Heart right ventricle (tissue), 16 donors: ENCODE measurements at places on chromosomes 6 and 20.

GRCh38 chr6:147204060-147204785 lies at the start of gene STXBP5:
TSS of gene STXBP5 (plus strand) at chr6:147204417. CDS start at chr6:147204533, 116 bp downstream.
- peak; percentile 43 for DNase-seq

DNA sequence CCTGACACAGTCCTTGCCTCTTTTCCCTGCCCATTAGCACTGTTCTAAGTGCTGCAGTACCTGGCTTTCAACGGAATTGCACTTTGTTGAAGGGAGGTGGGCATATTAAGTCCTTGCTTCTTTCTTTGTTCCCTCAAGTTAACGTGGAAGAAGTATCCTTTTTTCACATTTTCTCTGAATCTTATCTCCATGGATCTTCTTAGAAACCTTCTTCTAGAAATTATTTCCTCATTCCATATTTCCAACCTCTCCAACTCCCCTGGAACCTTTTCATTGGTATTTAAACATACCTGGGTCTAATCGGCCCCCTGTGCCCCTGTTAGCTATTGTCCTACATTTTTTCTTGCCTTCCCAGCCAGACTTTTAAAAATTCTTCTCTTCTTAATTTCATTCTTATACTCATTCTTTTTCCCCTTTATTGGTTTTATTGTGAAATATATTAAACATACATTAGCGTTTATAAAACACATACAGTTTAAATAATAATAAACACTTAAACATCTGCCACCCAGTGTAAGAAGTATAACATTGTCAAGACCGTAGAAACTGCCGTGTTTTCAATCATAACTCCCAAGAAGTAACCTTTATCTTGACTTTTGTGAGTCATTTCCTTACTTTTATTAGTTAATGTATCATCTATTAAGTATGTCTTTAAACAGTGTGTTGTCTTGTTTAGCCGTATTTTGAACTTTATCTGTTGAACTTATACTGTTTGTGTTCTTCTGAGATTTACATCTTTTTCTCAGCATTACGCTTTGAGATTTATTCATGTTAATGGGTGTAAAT lies 118.2 kb downstream of the CDKAL1 start:
- DNase-seq = no peak

DNA sequence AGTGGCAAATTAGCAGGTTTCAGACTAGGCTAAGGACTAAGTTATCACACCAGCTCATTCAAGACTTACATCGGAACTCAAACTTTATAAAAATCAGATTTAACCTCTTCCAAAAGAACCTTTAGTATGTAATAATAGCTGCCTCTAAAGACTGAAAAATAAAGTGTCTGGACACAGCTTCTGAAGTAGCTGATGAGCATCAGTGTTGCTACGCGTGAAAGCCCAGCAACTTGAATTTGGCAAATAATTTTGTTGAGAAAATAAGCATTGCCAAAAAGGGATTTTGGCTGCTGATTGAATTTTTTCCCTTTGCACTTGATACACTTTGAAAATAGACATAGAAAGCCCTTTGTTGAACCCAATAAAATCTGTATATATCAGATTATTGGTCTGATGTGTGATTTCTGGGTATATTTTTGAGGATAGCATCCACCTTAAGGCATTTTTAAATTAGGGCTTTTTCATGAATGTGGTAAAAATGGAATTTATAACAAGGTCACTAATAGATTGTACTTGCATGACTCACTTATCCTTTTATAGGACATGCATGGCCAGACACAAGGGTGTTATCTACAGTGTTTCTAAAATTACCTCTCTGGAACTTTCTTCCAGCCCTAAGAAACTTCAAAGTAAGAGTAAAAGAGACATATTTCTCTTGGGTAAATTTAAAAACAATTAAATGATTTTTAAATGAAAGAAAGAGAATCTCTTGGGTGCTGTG lies 350.4 kb downstream of the TENT5A start:
- DNase-seq = no peak

- DNase-seq = peak; percentile 56
These were observed 114.2 kb downstream of the SNX5 start for GRCh38 chr20:17854307-17854903.

GRCh38 chr6:125220712-125221111 lies 67.1 kb downstream of the TPD52L1 start:
- peak; percentile 17 for DNase-seq

DNA sequence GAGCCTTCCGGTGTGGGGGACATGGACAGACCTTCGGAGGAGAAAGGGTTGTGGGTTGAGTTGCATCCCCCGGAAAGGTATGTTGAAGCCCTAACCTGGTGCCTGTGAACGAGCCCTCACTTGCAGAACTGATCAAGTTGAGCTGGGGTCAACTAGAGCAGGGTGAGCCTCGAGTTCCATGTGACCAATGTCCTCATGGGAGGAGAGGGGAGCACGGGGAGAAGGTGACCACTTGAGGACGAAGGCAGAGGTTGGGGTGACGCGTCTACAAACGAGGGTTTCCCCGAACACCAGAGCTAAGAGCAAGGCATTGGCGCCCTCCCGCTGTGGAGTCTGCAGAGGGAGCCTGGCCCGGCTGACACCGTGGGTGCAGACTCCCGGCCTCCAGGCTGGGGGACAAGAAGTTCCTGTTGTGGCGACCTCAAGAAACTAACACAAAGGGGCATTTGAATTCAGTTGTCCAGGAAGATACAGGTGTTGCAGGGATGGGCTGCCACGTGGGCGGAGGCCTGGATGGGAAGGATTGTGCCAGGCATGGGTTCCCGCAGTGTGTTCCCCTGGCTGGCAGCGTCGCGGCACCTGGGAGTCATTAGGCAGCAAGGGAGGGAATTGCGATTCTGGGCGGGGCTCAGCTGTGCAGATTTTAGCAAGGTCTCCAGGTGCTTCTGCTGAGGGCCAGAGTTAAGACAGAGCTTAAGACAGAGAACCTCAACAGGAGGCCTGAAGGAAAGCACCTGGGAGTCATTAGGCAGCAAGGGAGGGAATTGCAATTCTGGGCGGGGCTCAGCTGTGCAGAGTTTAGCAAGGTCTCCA lies 20.4 kb upstream of the UNC93A start:
- DNase-seq = no peak

- peak; percentile 53 for DNase-seq
These were observed 10.1 kb upstream of the NHSL1 start for GRCh38 chr6:138509371-138509770.

DNA sequence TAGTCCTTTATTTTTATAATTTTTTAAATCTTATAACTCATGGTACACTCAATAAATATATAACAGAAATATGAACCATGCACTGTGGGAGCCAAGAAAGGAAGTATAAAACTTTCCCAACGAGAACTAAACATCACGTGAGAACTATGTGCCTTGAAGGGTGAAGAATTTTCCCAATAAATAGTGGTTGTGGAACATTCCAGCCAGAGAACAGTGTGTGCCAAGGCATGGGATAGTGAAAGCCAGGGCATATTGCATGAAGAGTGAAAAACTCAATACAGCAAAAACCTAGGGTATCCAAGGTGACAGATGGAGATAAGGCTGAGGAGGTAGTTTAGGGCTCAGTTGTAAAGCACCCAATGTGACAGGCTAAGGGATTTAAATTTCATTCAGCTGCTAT lies 86.1 kb downstream of the SIM1 start:
- DNase-seq = no peak
